Fibroblast of pulmonary artery (primary cell): ENCODE measurements at places on chromosomes 4 and X.
A peak's percentile ranks its signal among the peaks of the same experiment; 100 is the strongest.

DNA sequence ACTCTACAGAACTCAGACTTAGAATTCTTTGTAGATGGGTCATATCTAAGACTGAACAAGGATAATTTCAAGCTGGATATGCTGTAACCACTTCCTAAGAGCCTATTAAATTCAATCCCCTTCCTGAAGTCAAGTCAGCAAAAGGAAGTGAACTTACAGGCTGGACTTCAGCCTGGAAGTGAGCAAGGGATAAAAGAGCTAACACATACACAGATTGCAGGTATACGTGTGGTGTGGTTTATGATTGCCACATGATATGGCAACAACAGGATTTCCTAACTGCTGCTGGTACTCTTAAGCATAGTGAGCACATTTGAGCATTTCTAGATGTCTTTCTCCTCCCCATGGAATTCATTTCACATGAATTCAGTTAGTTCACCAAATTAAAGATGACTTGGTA, 38.2 kb upstream of the UXT start:
- DNase-seq: peak; percentile 8

GRCh38 chr4:95224402-95224801, 324.4 kb downstream of the UNC5C start:
- no peak for DNase-seq

GRCh38 chr4:26191353-26191752, 129.5 kb upstream of the RBPJ start:
- DNase-seq: no peak

DNA sequence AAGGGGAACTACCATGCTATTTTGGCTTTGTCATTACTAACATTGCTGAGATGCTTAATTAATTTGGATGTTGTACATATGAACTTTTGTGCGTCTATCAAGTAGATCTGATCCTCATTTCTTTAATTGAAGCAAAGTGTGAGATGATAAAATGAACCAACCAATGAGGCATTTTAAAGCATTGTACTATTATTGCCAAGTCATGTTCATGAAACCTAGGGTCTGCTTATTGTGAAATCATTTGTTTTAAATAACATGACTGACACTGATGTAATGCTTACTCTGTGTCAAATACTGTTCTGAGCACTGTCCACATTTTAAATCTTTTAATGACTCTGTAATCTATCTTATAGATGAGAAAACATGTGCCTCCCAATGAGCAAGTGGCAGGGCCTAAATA, 57.7 kb downstream of the C4orf33 start:
- no peak for DNase-seq

DNA sequence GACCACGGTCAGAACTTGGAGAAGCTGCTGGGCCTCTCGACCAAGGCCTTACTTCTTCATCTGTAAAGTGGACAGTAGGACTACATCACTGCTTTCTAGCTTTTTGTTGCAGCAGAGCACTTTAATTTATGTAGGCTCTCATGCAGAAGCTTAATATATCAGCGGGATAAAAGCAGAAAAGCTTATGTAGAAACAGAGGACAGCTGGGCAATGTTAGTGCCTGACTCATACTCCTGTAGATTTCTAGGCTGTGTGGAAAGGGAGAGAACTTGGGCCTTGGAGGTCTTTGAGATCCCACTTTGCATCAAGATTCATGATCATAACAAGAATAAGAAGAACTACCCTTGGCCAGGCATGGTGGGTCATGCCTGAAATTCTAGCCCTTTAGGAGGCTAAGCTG, 91.2 kb downstream of the ARHGAP10 start:
- peak; percentile 41 for DNase-seq

GRCh38 chr4:100836929-100837328, 319.1 kb upstream of the EMCN start:
- no peak for DNase-seq

- DNase-seq: peak; percentile 94
Measured at GRCh38 chr4:15479089-15479912, 9.6 kb downstream of the CC2D2A start.

GRCh38 chrX:6568031-6568430, 33.1 kb upstream of the VCX3A start:
- no peak for DNase-seq

DNA sequence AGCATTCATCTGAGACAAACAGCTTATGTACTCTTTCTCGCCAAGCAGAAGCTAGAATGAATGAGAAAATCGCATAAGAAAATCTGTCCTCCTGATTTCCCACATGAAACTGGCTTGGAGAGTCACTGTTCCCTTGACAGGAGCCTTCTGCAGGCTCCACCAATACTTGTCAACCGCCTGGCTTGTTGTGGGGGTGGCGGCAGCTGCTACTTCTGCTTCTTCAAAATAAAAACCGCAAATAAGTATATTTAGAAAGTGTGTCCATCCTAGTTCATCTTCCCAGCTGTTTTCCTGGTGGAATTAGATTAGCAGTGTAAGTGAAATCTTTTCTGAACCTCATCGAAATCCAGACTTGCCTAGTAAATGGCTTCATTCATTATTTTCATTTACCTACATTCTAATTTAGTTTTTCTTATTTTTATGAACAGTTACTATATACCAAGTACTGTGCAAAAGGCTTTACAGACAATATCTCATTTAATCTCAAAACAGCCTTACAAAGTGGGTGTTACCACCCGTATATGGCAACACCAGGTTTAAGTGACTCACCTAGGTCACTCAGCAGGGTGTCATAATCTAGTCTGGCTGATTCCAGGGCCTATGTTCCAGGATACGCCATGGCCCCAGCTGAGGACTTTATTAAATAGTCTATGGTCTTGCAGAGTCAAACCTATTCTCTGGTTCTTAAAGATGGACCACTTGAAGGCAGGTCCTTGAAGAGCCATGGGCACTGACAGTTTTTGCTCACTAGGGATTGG, 104.6 kb upstream of the IGFBP7 start:
- no peak for DNase-seq

DNA sequence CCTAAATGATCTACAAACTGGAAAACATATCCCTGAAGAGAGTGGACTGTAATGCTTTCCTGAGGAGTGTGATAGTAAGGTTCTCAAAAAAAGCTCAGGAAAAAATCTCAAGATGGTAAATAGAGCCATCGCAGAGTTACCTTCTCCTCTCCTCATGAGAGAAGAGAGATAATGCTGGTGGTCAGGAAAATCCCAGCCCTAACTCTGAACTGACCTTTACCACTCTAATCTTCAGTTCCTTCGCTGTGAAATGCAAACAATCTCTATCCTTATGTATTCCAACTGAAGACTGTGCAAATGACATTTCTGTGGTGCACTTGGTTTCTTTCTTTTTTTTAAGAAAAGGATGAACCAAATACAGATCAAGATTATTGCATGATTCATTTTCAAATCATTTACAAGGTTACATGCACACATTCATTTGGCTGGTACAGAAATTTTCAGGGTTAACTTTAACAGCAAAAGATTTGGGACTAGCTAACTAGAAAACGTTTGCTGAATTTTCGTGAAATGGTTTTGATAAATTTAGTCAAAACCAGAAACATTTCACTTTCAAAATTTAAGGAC, 8.3 kb downstream of the PPM1K start:
- no peak for DNase-seq

- no peak for DNase-seq
Measured at GRCh38 chr4:77336411-77337142, 179.6 kb downstream of the CCNG2 start.

DNA sequence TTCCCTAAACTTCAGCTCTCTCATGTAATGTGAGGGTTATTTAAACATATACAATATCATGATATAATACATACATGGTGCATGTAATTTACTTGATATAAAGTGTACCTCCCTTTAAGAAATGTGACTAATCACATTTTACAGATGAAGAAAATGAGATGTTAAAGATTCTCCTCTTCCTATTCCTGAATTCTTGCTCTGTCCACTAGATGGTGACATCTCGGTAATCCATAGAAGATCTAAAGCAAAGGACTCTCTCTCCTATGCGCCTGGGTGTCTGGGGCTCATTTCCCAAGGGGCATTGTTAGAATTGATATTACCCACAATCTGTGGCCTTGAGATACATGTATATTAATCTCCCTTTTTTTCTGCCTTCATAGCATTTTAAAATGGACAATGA, 804.9 kb downstream of the RAB28 start:
- peak; percentile 8 for DNase-seq

DNA sequence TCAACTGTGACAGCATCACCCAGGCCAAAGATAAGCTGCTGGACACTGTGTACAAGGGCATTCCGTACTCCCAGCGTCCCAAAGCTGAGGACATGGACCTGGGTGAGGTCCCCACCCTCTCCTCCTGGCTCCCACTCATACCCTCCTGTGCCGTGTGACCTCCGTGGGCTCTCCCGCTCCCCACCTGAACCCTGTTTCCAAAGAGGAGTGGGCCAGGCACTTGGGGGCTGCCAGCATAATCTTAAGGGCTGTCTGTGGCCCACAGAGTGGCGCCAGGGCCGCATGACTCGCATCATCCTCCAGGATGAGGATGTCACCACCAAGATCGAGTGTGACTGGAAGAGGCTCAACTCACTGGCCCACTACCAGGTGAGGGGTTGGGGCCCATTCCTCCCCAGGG, 10.0 kb downstream of the LAGE3 start:
- DNase-seq: no peak

DNA sequence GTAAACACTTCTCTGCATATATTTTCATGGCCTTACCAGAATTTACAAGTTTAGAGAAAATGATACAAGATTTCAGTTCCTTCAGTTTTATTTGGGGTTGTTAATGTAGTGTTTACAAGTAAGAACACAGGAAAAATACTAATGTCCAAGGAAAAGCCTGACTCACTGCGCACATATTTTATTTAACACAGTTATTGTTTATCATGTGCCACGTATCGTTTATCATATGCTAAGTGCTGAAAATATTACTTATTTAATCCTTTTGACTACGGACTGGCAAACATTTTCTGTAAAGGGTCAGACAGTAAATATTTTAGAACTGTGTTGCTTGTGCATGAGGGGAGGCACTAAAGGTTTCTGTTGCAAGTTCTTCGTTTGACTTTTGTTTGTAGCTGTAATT, 794 bp downstream of the HSD17B13 start:
- no peak for DNase-seq

- no peak for DNase-seq
Measured at GRCh38 chr4:186368281-186368680, 102.3 kb downstream of the F11 start.

DNA sequence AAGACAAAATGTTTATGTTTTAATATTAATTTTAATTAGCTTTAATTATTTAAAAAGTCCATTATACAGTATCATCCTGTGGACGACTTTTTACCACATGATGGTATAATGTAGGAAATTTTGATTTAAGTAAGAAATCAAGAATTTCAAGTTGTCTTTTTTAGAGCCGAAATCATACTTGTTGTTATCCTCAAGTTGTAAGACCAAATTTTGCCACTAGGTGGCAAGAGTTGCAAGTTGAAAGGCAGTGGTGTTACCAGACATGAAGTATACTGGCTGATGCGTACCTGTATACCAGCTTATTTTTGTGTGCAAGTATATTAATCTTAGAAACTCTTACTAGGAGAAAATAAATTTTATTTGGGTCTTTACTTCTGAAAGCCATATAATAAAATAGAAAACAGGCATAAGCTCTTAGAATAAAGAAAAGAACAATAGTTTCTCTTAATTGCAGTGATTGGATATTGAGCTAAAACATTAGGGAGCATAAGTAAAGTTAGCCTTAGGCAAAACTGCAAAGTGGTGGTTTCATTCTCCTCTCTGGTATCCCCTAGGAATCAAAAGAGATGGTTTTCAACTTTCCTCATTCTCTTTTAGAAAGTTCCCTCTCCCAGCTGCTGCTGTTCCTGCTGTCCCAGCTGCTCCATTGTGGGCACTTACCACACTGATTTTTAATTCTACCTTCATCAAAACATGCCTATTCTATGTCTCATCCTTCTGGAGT, 118.0 kb upstream of the WDFY3 start:
- peak; percentile 88 for DNase-seq

GRCh38 chr4:89213382-89213701, 94.3 kb downstream of the GPRIN3 start:
- DNase-seq: no peak

DNA sequence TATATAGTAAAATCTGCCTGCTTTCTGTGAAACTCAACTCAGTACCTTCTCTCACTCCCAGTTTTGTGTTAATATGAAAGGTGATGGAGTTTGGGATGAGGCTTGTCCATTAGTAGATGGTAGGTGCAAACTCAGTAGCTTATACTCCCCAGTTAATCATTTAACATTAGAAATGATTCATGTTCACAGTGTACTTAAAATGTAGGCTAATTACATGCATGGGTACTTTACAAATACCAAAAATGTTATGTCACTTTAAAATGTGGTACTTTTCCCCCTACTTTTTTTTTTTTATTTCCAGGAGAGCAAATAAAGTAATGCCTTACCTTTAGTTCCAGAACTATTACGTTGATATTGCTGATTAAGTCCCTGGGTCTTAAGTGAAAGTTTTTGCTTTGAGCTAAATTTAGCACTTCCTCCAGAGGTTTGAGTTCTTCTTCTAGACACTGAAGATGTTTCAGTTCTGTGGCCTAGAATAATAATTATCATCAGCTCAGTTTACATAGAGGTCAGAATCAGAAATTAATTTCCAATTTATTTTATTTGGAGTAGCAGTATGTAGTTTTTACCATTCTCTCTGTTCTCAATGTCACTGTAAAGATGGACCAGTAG, 3.0 kb downstream of the IL2 start:
- DNase-seq: no peak

GRCh38 chr4:117941611-117942010, 92.7 kb upstream of the NDST3 start:
- no peak for DNase-seq

DNA sequence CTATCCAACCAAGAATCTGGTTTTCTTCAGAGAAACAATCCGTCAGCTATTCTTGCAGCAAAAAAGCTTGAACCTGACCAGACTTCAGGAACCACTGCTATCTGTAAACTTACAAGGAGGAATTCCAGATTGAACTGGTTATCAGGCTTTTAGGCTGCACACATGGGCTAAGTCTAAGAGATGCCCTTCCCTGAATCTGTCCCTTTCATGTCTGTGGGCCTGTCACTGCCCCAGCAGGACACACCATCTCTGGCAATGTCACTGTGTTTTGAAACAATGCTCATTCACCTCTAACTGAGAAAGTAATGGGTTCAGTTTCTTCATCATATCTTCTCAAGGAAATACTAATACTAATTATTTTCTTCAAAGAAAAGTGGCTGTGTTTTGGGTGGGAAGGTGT, 72.8 kb downstream of the PARM1 start:
- DNase-seq: no peak

DNA sequence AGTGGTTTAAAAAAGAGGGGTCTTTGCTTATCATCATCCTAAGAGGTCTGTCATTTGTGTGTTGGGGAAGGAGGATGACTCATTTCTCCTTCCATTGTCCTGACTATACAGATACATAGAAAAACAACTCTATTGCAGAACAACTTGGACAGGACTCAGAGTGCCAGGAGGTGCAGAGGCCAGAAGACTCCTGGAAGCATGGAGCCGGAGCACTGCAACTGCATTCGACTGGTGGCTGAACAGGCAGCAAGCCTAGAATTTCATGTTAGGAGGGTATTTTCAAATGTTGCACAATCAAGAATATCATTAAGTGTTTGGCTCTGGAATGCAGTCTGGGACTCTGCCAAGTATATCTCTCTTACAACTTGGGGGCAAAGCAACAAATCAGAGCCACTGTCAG, 35.0 kb upstream of the MAML3 start:
- DNase-seq: peak; percentile 98

- DNase-seq: no peak
Measured at GRCh38 chr4:126687655-126688358, 945.0 kb upstream of the INTU start.

GRCh38 chr4:86582410-86582809, 11.7 kb upstream of the PTPN13 start:
- no peak for DNase-seq
